ENCODE measurements at places on chromosomes 11 and 22. TPM values are rescaled to one million over a fixed set of nuclear protein-coding genes. Genes with fewer than 3 reads are reported as not detected.

The FAT3 gene
- total RNA-seq = 2.3 TPM

The GLB1L2 gene
- total RNA-seq = 8.5 TPM

GRCh38 chr22:47616396-47617020, 854.1 kb downstream of the TBC1D22A start:
- no peak overlapping the region for H3K4me3 ChIP-seq
- H3K36me3 ChIP-seq = no peaks in the 10 kb centered on the region
- H3K27ac ChIP-seq = no peak overlapping the region
- no peak for DNase-seq

The PPME1 gene
- 9.6 TPM for total RNA-seq

- H3K36me3 ChIP-seq = no peaks in the 10 kb centered on the region
- peaks cover 16% of the 10 kb centered on the region for H3K4me1 ChIP-seq
- no peak overlapping the region for H3K4me3 ChIP-seq
These were observed 138.5 kb downstream of the RAB38 start for GRCh38 chr11:88036701-88037100.

DNA sequence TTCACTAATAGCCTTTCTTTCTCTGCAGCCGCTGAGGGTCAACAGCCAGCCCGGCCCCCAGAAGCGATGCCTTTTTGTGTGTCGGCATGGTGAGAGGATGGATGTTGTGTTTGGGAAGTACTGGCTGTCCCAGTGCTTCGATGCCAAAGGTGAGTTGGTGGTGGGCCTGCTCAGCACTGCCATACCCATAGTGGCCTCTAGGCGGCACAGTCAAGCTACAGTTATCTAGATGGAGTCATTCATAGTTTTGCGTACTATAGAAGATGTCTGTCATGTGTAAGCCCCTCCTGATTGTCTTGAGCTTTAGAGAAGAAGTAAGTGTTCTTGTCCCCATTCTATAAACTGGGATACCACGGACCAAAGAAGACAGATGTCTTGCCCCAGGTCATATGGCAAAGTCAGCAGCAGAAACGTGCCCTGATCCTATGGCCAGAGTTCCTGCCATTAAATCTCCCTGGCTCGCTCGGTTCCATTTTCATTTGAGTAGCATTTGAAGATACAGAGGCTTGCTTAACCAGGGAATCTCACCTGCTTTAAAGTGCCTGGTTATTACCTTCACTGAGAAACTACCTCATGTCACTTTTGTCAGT, 42.1 kb upstream of the CRTAM start:
- no peaks in the 10 kb centered on the region for H3K4me1 ChIP-seq
- H3K36me3 ChIP-seq = no peaks in the 10 kb centered on the region
- H3K27ac ChIP-seq = no peak overlapping the region
- DNase-seq = peak; percentile 8
- no peaks in the 10 kb centered on the region for H3K27me3 ChIP-seq
- H3K4me3 ChIP-seq = no peak overlapping the region

DNA sequence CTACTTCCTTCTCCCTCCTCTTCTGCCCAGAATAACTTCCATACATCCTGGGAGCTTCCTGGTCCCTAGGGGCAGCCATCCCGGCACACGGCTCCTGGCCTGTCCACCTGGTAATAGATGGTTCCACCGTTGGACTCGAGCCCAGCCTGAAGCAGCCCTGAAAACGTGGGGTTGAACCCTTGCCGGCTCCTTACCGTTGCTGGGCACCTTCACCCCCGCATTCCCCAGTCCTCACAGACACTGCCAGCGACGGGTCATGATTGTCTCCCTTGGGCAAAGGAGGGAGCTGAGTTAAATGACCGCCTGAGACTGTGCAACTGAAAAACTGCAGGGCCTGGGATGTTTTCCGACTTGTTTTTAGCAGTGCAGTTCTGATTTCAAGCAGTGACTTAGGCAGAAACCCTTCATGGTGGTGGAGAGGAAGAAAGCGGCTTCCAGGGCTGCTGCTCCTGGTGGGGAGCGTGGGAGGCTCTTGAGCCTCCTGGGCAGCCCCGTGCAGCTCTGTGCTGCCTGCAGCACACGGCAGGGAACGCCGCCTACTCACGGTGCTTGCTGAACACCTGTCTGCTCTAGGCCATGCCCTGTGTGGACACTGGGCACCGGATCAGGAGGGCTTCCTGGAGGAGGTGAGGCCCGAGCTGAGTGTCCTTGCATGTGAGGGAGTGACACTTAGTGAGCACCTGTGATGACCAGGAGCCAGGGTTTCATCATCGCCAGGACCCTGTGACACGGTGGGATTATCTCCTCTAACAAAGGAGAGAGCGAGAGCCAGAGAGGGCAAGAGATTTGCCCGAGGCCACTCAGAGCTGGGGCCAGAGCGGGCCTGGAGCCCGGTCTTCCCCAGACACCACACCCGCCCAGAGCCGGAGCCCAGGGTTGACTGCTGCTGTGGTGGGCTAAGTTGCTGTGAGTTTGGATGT, 77.4 kb downstream of the FBLN1 start:
- no peaks in the 10 kb centered on the region for H3K36me3 ChIP-seq
- H3K4me3 ChIP-seq = no peak overlapping the region
- no peaks in the 10 kb centered on the region for H3K4me1 ChIP-seq

The ZNF215 gene
- total RNA-seq = 2.8 TPM

GRCh38 chr11:114857281-114857680, 179.0 kb downstream of the NXPE2 start:
- H3K4me3 ChIP-seq = no peak overlapping the region
- DNase-seq = no peak
- H3K27ac ChIP-seq = no peak overlapping the region

GRCh38 chr11:123546515-123546914, 107.9 kb downstream of the SCN3B start:
- no peak for DNase-seq
- no peaks in the 10 kb centered on the region for H3K4me1 ChIP-seq
- H3K27ac ChIP-seq = no peak overlapping the region
- H3K36me3 ChIP-seq = no peaks in the 10 kb centered on the region
- H3K4me3 ChIP-seq = no peak overlapping the region

DNA sequence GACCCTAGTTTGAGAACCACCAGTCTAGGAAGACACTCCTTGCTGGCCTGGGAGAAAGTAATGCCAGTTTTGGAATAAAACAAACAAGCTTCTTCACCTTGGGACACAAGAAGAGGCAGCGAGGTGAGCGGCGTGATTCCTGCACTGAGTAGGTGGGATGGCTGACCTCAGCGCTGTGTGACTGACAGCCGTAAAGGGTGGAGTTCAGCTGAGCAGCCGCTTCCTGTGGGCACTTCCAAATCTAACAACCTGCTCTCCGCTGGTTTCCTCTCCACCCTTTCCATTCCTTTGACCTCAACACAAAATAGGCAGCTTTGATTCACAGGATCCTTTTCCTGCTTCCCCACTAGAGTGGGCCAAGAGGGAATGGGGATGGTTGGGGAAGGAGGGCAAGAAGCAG, 45.8 kb downstream of the PC start:
- no peaks in the 10 kb centered on the region for H3K27me3 ChIP-seq
- no peaks in the 10 kb centered on the region for H3K36me3 ChIP-seq
- DNase-seq = no peak
- H3K27ac ChIP-seq = no peak overlapping the region
- no peak overlapping the region for H3K4me3 ChIP-seq

DNA sequence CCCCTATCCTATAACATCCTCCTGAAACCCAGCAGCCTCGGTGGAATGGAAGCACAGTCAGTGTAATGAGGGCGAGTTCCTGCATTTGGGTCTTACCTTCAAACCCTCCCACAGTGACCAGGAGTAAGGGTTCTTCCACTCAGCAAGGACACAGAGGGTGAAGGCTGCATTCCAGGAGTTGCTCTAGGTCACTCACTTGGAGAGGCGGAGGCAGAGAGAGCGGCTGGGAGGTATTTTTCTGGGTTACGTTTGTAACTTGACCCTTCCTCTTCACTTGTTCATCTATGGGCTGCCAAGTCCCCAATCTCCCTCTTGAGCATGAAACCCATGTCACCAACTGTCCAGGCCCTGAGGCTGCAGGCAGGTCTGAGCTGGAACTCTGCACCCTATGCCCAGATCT, 36.8 kb upstream of the SHISAL1 start:
- H3K4me3 ChIP-seq = no peak overlapping the region
- H3K36me3 ChIP-seq = no peaks in the 10 kb centered on the region
- H3K27me3 ChIP-seq = peaks cover 3% of the 10 kb centered on the region

The OR5M3 gene
- total RNA-seq = not detected

DNA sequence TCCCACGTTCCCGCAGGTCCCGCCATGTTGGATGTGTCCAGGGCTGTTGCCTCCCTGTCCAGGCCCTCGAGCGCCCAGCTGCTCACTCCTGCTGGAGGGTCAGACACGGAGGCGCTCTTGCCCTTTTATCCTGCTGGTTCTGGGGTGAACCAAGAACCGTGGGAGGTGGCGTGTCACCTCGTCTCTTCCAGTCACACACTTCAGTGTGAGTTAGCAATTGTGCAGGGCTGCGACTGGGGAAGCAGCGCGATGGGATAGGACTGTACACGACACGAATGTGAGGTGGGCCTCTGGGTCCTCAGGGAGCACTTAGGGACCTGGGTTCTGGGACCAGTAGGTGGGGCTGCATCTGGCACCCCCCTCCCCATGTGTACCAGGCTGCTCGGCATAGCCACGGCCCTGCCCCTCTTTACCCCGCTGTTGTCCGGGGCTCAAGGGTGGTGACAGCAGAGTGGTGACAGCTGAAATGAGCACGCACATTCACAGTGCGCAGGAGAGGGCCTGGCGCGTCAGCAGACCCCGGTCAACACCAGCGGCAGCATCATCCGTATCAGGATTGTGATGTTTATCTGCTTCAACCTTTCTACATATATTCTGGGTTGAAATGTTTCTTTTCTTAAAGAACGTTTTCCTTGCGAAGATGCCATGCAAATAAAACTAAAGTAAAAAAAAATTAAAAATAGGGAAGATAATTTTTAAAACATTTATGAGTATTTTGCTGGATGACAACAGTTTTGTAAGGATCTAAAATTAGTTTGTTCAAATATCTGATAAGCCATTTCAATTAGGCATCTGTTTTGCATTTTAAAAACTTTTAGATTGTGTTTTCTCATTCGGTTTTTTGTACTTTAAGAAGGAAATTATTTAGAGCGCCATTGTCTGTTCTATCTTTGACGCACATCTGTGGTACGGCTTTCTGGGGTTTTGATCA, 210.7 kb downstream of the TBC1D22A start:
- no peaks in the 10 kb centered on the region for H3K36me3 ChIP-seq
- no peak for DNase-seq
- H3K4me3 ChIP-seq = no peak overlapping the region
- H3K4me1 ChIP-seq = peaks cover 9% of the 10 kb centered on the region
- no peaks in the 10 kb centered on the region for H3K27me3 ChIP-seq
- H3K27ac ChIP-seq = no peak overlapping the region
